ENCODE measurements at places on chromosomes 2 and 18.

DNA sequence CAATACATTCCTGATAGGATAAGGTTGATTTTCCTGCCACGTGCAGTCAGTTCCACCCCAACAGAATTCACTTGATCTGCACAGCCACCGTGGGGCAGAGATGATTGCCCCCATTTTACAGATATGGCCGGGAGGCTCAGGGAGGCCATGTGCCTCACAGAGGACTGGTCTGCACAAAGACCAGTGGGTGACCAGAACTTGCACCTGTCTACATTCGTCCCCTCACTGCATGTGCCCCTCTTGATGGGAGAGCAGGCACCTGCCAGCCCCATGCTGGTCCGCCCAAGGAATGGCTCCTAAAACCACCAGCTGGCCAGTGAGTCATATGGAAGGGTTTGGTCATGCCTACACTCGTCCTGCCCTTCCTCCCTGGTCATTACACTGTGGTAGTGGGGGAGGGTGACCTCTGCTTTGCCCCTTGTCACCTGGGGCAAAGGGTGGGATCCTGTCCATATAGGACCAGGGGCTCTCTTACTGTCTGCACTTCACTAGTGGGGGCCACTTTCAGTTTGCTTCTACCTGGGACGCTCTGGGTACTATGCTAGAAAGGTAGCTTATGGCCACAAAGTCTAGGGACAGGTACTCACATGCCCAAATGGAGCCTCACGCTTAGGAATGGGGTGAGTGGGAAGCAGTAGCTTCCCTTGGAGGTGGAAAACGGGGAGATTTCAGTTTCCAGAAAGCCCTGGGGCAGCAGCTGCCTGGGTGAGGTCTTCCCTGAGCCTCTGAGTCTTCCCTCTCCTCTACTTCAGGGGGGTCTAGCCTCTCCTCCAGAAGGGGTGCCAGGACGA, 14.7 kb downstream of the RRM2 start:
- no peak for DNase-seq

GRCh38 chr2:177611310-177611886, 218.8 kb downstream of the AGPS start:
- DNase-seq: no peak

DNA sequence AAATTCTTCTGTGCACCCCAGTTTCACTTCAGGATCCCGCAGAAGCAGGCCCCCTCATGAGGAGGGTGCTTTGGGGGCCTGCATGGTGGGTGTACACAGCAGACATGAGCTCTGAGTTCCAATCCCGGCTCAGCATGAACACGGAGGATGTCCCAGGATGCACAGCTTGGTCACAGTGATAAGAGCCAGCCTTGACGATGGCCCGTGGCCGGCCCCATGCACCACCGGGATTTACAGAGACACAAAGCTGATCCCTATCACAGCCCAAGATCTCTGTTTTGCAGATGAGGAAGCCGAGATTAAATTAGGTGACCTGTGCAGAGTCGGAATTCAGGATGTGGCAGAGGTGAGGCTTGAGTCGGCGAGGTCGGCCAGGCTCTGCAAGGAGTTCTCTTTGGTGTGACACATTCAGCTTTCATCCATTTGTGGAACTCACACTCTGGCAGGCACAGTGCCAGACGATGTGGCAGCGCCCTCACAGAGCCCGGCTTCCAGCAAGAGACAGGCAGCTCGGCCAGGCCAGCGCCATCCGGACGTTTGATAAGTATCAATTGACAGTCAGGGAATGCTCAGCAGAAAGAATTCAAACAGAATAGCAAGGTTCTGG, 456.3 kb upstream of the MYT1L start:
- no peak for DNase-seq

- no peak for DNase-seq
Measured at GRCh38 chr2:241814643-241815476, 5.9 kb downstream of the NEU4 start.
